CD4-positive, alpha-beta T cell treated with Interleukin-4 for 1 hour (primary cell): ENCODE measurements at places on chromosomes 11 and 22.

GRCh38 chr11:132992838-132993631 is 539.3 kb downstream of the OPCML start:
- DNase-seq: no peak

DNA sequence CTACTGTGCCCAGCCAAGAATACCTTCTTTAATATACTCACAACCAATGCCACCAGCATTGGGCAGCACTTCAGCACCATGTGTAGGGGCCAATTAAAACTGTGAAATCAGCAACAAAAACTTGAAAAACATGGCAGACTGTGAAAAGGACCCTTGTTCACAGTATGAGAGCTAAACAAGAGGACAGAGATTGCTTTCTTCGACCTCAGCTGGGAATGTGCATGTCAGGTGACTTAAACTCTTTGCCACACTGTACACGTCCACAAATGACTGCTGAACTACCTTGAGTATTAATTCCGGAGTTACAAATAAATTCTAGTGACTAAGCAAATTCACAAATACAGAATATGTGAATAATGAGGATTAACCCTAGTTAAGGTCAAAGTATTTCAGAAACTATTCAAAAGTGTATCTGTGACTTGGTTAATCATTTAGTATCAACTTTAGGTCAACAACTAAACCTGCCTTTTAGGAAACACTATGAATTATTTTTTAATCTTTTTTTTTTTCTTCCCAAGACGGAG is 33.0 kb downstream of the DDX6 start:
- DNase-seq: no peak

DNA sequence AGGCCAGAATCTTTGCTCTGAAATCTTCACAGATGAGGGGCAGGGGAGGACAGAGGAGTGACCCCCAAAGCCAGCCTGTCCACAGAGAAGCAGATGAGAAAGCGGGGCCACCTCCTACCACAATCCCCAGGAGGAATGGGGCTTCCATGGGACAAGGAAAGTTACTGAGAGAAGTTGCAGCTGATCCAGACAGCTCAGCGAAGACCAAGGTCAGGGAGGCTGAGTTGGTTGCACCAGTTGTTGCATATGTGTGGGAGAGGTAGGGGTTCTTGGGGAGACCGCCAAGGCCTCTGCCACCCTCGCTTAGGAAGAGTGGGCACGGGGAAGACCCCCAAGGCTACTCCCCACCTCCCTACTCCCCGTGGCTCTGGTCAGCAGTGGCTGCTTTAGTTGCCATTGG is 81.6 kb upstream of the EIF3D start:
- DNase-seq: no peak

DNA sequence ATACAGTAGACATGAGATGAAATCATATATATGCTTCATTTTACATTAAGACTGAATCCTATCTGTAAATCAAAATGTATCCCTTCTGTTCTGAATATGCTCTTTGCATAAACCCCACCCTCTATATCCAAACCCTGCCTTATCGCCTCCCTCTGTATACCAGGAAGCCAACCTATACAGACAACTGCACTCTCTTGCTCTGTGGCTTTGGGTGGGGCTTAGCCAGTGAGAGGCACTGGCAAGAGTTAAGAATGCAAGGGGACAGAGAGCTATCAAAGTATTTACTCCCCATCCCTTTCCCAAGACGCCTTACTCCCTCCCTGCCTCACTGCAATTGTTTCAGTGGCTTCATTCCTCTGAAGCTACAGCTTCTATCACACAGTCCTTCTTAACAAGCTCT is 309.8 kb downstream of the TTC28 start:
- no peak for DNase-seq

- no peak for DNase-seq
Observed at GRCh38 chr11:13883042-13883441, 79.5 kb upstream of the SPON1 start.

DNA sequence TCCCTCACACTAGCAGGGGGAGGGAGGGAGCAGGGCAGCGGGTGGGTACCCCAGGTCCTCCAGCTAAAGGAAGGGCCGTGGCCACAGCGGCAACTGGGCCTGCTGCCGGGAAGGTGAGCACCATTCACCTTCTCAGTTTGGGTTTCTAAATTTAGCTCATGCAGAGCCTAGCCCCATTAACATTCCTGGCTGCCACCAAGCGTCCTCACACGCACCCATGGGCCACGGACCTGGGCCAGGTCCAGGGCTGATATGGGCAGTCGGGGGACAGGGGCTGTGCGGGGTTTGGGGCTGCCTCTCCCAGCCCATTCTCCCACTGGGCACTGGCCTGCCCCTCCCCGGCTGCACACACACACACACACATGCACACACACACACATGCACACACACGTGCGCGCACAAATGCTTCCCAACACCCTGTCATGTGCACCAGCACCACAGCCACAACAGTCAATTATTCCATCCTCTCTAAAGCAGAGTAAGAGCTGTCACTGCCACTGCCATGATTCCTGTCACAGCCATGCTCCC is 28.7 kb downstream of the SYT7 start:
- DNase-seq: no peak

DNA sequence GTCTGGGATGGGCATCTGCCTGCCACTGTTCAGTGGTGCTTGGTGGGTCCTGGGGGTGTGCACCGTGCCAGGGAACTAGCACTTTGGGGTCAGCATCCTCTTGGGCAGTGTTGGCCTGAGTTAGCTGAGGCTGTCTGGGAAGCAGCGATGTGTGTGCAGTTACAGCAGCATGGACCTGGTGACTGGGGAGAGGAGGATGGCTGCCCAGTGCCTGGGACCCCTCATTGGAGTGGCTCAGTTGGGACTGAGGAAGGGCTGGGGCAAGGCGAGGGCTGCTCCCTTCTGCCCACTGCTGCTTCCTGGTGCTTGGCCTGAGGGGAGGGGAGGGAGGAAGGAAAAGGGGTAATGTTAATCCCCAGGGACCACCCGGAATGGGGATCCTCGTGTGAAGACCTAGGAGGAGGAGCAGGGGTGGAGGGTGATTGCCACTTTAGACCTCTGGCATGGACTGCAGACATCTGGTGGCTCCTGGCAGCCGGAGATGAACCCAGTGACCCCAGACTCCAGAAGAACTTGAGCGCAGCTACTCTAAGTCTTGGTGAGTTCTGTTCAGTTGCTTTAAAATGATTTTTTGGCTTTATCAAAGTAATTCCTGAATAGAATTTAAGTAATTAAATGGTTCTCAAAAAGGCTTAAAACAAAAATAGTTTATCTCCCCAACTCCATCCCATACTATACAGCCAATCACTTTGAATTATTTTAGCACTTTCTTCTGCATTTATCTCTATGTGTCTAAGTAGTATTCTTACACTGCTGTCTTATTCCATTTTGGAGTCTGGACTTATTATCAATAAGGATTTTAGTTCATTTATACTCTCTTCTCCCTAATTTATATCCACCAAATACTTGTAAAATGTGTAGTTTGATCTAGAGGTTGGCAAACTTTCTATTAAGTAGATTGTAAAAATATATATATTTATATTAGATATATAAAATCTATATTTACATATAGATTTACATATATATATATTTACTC is 15.4 kb upstream of the TMEM191C start:
- no peak for DNase-seq

DNA sequence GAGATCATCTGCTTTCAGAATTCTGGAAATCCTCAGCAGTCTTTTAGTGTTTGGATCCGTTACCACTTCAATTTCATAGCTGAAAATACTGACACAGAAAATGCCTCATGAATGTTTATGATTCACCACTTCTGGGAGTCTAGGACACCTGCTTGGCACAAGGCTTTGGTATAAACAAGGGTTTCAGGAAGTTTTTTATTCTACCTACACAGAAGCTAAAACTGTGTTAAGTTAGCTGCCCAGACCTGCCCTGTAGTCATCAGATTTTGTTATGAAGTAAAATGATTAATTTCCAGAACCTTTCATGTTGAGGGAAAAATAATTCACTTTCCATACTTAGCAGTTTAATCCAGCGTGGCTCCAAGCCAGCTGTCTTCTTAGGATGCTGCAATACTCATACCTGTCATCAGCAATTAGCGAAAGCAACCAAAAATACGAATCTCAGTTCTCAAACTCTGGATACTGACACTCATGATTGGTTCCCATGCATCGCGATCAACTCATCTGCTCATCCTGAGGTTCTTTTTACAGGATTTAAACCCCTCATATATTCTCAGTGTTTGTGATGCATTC is 458.5 kb upstream of the CCDC90B start:
- no peak for DNase-seq

- no peak for DNase-seq
Observed at GRCh38 chr22:42364604-42365110, 67.5 kb downstream of the NFAM1 start.

- DNase-seq: peak; percentile 71
Observed at GRCh38 chr11:45079943-45080719, 66.3 kb upstream of the PRDM11 start.

DNA sequence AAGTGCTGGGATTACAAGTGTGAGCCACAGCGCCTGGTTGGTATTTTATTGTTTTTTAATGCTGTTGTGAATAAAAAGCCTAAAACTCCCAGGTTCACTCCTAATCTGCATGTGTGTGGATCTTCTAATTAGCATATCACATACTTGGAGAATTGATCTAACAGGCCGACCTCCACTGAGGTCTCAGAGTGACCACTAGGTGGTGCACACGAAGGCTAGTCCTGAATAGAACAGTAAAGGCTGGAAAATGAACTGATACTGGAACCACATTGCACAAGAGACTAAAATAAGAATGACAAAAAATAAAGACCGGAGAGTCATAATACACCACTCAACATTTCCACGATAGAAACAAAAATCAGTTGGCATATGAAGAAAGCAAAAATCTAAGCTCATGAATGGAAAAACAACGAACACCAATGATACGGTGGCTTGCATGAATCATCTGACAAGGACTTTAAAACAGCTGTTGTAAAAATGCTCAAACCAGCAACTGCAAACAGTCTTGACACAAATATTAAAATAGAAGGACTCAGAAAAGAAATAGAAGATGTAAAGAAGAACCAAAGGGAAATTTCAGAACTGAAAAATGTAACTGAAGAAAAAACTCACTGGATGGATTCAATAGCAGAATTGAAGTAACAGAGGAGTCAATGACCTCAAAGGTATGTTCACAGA is 19.2 kb downstream of the PIM3 start:
- DNase-seq: peak; percentile 49

GRCh38 chr11:90476442-90477007 is 253.7 kb upstream of the CHORDC1 start:
- DNase-seq: no peak

- DNase-seq: no peak
Observed at GRCh38 chr11:15824060-15824459, 532.3 kb downstream of the SOX6 start.

DNA sequence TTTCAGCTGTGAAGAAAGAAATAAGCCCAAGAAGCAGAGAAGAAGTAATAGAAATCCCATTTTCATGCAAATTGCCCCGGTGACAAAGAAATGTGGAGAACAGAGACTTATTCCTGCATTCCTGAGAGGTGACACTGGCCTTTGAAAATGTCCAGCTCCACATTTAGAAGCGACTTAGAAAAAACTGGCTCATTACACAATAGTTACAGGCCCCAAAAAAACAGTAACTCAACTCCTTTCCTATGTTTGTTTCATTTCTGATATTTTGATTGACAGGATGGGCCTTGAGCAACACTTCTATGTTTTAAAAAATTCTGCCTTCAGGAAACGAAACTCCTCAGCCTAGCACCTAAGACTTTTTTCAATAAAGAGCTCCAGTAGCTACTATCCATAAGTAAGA is 726.9 kb upstream of the TENM4 start:
- no peak for DNase-seq

DNA sequence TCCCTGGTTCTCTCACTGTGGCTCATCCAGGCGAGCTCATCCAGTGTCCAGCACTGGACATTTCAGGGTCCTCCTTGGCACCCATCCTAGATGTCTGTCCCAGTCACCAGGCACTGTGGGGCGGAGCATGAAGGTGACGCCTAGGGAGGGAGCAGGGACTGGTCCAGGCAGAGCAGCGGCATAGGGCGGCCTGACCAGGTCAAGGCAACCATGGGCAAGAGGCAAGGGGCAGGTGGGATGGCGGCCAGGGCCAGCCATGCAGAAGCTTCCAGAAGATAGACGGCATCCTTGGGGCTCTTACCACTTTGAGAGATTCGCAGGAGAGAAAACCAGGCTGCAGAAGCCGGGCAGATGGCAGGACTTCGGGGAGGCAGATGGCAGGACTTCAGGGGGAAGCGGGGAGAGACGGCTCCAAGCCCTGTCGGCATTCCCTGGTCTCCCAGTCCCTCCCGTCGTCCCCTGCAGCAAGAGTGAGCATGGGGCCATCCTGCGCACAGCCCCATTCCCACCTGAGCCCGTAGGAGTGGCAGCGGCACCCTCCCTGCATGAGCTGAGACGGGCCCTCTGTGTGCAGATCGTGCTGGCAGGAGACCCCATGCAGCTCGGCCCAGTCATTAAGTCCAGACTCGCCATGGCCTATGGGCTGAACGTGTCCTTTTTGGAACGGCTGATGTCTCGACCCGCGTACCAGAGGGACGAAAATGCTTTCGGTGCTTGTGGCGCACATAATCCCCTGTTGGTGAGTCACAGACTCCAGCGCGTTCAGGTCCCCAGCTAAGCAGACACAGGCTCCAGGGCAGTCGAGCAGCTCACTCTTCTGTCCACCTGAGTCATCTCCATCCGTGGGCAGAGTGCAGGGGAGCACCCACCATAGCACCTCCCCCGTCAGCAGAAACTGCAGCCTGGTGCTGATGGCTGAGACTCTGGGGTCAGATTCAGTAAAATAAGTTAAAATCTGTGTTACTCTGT is 20.1 kb upstream of the PANX2 start:
- no peak for DNase-seq

DNA sequence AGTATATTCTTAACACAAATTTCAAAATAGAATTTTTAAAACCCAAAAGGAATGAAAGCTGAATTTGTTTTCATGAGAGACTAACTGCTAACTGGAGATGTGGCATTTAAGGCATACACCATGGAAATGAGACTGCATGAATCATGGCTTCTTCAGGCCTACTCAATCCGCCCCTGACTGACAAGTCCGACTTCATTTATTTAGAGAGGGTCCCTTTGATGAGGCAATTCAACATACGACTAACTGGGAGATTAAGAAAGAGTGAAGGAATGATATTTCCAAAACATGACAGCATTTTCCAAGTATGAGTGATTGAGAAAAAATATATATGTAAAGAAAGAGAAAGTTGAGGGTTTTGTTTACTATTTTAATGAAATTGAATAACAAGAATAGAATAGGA is 720.1 kb downstream of the DLG2 start:
- DNase-seq: no peak

DNA sequence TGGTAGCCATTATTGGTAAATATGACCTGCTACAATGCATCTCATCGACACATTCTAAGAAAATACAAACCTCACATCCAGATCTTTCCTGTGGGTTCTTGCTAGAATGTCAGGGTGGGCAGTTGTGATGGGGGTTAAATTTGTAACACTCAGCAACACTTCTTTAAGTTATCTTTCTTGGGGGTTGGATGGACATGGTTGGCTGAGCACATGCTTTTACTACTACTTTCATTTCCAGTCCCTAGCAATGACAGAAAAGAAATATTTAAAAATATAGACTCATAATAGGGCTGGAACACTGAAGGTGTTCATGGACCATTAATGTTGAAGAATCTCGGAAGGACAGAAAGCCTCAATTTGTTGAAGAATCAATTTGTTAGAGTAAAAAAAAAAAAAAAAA is 57.6 kb downstream of the APOL3 start:
- DNase-seq: no peak

GRCh38 chr11:130220311-130221035 is 60.9 kb downstream of the ST14 start:
- no peak for DNase-seq
